ENCODE measurements at places on chromosomes 16 and 17.

DNA sequence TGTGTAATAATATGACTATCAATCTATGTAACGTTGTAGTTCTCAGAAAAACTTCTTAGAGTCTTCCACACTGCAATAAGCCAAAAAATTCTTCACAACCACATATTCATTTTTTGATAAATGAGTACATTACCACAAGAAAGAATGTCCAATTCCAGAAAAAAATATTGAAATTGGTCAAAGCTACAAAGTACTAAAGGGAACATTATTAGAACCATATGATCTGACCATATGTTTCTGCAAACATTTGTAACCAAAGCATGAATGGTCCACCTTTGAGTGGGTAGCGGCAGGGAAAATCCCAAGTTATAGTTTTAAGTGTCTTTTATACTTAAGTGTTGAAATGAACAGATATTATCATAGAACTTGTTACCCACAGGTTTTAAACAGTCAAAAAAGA is 71.7 kb upstream of the NACA2 start:
- DNase-seq = no peak

DNA sequence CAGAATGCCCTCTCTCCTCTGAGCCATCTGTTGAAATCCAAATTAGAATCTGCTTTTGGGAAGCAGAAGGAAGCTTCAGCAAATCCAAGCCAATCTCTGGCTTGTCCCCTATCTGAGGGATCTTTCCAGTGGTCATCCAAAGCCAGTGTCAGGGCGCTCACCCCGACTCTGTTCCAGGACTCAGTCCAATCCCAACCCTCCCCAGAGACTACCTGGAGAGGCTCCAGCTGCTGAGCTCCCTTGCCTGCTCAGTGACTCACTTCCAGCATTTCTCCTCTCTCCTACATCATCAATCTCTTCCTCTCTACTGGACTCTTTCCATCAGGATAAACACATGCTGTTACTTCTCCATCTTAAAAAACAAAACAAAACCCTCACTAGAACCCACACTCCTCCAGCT is 2.4 kb downstream of the MATCAP1 start:
- no peak for DNase-seq

GRCh38 chr16:75052481-75053202 is 53.8 kb downstream of the ZNRF1 start:
- no peak for DNase-seq

- no peak for DNase-seq
Observed at GRCh38 chr16:87582216-87582965, 19.9 kb upstream of the JPH3 start.

- peak; percentile 73 for DNase-seq
Observed at GRCh38 chr16:78485188-78485916, 385.9 kb downstream of the WWOX start.

DNA sequence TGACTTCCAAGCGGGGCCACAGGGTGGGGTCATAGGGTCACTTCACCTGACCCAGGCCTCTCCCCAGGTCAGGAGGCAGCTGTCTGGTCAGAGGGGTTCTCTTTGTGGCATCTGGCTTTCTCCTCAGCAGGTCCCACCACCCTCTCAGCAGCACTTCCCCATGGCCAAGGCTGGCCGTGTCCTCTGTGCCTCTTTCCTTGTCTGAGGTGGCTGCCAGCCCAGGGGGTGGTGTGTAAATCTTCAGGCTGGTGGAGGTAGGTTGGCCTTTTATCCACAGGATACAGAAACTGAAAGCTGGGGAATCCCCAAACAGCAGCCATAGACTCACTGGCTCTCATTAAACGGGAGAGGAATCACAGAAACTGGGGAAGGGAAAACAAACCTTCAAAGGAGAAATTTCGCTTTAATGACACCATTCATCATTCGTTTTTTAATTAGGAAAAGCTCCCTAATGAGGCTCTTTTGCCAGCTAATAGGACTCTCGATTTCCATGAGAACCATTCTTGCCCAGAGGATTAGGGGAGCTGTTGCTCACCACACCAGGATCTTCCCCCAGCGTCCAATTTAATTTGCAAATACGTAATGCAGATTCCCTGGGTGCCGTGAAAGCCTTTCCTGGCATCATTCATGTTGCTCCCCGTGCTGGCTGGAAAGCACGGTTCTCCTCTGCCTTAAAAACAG is 18.0 kb downstream of the C17orf75 start:
- no peak for DNase-seq

DNA sequence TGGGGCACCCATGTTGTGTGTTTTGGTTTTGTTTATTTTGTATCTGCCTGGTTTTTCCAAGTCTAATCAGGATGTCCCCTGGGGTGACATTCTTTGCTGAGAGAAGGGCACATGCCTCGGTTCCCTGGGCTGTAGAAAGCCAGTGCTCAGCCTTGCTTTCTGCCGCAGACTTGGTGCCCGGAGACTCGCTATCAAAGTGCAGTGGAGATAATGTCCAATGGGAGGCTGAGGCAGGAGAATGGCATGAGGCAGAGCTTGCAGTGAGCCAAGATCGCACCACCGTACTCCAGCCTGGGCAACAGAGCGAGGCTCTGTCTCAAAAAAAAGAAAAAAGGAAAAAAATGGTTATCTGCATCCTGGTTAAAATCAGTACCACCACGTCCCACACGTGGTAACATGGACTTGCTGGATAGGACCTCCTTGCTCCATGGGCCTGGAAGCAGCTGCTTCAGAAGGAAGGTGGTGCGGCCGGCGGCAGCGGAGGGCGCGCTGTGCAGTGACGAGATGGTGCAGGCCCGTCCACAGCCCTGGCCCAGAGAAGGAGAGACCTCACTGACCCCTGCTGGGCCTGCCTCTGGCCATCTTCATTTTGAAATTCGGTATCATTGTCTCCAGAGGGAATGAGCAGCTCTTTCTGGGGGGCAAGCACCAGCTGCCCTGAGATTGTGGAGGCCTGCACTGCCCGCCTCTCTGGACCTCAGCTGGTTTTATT is 19.3 kb upstream of the IL17C start:
- DNase-seq = no peak

DNA sequence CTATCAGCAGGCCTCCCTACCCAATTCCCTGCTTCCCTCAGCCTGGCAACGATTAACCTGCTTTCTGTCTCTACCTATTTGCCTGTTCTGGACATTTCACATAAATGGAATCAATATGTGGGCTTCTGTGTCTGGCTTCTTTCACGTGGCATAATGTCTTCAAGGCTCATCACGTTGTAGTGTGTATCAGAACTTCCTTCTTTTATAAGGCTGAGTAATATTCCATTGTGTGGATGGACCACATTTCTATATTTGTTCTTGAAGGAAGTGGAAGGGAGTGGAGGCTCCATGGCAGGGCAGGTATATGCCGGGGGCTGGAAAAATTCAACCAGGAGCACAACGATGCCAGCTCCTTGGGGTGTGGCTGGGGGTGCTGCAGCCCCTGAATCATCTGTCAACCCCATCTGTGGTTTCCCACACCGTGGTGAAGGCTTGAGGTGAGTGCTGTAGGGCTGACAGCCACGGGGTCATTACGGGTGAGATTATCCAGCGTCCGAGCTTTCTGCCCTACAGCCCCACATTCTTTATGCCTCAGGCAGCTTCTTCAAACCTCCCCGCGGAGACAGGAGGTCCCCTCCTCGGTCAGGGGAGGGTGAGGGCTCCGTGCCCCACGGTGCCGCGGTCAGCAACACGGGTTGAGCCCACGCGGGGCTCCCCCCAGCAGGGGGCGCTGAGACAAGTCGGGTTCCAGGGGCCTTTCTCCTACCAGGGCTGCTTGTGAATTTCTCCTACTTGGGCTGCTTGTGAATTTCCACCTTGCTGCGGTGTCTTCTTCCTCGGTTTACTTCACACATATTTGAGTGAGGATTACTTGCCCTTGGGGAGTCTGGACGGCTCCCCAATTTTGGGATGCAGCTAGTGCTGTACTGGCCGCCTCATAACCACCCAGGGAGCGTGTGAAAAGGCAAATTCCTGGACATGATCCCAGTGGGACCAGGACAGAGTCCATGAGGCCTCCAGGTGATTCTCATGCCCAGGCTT is 18.3 kb upstream of the WFIKKN2 start:
- no peak for DNase-seq

DNA sequence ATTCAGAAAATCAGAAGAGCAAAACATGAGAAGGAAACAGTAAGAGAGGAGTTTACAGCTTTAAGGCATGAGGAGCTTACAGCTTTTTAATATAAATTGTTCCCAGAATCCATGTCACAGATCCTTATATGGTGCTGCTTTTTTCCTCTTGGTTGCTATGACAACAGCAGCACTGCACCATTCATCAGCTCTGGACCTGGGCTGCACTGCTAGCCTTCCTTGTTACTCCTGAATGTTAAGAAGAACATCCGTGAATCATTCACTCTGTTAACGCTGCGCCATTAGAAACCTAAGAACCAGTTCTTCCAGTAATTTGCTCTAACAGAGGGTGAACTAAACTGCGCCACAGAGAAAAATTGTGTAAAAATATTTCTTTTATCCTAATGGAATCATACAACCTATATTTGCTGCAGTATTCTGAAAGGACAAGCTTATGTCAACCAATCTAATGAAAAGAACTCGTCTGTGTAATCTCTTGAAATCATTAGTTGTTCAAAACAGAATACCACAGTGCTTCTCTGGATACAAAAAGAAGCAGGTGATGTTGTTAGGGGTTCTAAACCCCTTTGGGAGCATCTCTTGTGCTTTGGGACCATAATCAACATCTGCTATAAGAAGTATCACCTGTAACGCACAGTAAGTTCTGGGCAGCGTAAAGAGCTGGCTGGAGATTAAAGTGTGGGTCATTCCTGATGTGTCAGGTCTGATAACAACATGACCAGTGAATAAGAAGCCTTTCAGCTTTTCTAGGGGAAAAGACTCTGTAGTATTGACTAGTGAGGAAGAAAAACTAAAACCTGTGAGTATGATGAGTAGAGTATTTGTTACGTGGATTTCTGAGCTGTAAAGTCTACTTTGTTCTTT is 151.2 kb downstream of the TANC2 start:
- peak; percentile 88 for DNase-seq

DNA sequence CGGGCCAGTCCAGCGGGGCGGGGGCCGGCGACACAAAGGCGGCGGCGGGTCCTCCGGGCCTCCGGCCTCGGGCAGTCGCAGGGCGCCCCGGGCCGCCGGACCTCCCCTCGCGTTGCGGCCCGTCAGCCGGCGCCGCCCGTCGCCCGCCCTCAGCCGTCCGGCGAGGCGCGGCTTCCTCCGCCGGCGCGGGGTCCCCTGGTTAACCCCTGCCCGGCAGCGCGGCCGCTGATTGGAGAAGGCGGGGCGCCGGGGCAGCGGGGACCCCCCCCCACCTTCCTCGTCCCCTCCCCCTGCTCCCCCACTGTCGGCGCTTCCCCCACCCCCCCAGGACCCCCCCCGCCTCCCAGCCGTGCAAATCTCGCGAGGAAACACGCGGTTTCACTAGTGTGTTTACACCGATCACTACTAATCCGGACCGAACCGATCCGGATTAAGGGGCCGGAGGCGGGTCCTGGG is at the start of gene TLK2:
Gene TLK2 (plus strand): TSS at position 402 of the 456 bp plus-strand sequence. CDS start 2,301 bp downstream, outside the sequence.
- peak; percentile 49 for DNase-seq

GRCh38 chr17:78844301-78845005 is 3.8 kb upstream of the USP36 start:
- DNase-seq = no peak

Data from NCI-H2227 treated with DMSO at 0.1 percent for 48 hours (cell line).